ENCODE measurements at places on chromosomes 7 and 10. TPM values are rescaled to one million over a fixed set of nuclear protein-coding genes. Genes with fewer than 3 reads are reported as not detected.

The NT5C2 gene
- 62.2 TPM for total RNA-seq

The ZNF680 gene
- 16.7 TPM for total RNA-seq

The XPNPEP1 gene
- 99.7 TPM for total RNA-seq

The MET gene
- total RNA-seq, result 3.9 TPM

The STAM gene
- 51.2 TPM for total RNA-seq

The TACR2 gene
- total RNA-seq, result not detected

The C10orf53 gene
- total RNA-seq, result not detected

The SLC26A4 gene
- total RNA-seq, result not detected

The TMEM130 gene
- total RNA-seq, result 0.21 TPM

The ANKRD1 gene
- total RNA-seq, result not detected

The PLEKHS1 gene
- total RNA-seq, result 0.21 TPM

The MPP7 gene
- 24.5 TPM for total RNA-seq

The CLRN3 gene
- not detected for total RNA-seq

The PSAP gene
- 1,522 TPM for total RNA-seq

The RAMP3 gene
- total RNA-seq, result 0.31 TPM

The AEBP1 gene
- total RNA-seq, result 5.4 TPM

The VWC2 gene
- total RNA-seq, result not detected
